ENCODE measurements at places on chromosomes 11 and 22.

DNA sequence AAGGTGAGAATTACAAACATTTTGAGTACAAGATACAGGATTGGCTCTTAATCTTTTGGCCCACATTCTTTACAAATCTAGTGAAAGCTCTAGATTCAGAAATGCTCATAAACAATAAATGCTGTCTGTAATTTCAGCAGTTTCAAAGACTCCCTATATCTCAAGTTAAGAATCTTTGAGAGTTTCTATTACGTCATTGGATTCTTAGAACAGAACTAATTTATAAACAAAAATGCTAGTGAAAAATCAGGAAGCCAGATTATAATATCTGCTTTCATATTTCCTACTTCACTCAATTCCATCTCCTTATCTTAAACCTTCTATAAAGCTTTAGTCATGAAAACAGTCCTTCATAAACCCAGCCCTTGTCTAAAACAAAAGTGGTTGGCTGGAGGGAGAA is 32.1 kb downstream of the CTSC start:
- DNase-seq = no peak

- DNase-seq = no peak
These were observed 21.0 kb upstream of the UBASH3B start for GRCh38 chr11:122634501-122634900.

DNA sequence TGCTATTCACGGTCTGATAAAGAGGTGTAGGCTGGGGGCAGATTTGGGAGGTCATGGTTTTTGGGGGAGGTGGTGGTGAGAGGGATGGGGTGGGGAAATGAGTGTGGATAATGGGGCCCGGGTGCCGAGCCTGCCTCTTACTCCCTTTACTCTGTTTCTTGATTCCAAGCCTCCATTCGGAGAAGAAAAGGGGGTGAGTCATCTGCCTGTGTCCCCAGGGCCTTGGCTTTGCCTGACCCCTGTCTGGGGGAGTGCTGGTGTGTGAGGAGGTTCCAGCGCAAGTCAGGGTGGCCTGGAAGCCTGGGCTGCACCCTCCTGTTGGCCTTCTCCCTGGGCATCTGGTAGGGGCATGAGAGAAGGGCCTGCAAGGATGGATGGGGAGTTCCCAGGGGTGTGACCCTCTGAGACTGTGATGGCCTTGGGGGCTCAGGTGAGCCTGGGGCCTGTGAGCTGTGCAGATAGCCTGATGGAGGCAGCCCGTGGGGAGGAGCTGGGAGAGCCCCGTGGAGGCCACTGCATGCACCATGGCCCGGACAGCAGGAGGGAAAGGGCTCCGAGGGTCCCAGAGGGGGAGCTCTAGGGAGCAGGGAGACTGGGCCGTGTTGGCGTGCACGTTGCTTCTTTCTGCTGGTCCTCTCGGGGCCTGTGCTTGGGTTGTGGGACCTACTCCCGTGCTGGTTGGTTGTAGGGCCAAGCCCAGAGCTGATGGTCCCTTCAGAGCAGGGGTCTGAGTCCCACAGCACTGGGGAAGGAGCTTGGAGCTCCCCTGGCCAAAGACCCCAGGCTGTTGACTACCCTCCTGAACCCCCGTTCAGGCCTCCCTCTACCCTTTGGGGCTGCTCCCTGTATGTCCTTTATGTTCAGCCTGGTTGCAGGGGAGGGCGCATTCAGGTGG is 26.3 kb upstream of the ACR start:
- DNase-seq = no peak

GRCh38 chr11:56906683-56907148 is 82.0 kb upstream of the OR5AK2 start:
- no peak for DNase-seq

DNA sequence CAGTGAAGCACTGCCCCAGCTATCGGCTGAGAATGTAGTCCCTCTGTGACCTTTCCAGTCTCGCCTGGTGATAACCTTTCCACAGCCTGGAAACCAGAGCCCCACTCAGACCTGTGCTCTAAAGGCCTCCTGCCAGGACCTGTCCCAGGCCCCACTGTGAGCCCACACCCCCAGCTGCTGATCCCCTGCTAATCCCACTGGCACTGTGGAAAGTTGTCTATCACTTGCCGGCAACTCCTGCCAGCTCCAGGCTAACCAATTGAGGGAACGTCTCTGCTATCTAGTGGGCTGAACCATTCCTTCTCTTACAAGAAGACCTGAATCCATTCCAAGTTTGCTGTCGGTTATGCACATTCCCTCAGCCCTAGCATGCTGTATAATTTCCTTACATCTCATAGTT is 328.2 kb downstream of the FAM181B start:
- no peak for DNase-seq

GRCh38 chr11:117851852-117852251 is 24.6 kb downstream of the FXYD6 start:
- no peak for DNase-seq

GRCh38 chr22:19096555-19096954 is 25.7 kb downstream of the DGCR2 start:
- DNase-seq = no peak

DNA sequence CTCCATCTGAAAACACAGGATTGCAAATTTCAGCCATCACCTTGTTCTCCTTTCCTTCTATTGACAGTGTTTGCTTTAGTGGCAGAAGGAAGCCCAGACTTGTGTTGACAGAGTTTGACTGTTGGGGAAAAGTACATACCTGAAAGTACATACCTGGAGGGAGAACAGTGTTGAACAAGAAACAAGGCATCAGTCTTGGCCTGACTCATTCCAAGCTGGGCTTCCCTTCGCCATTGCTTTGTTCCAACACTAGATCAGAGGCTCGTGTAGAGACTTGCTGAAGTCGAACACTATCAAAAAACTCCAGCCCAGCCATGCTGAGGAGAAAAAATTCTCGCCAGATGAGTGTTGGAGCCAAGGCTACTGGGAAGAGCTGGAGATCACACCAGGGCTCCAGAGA is 133.4 kb downstream of the BBOX1 start:
- no peak for DNase-seq

DNA sequence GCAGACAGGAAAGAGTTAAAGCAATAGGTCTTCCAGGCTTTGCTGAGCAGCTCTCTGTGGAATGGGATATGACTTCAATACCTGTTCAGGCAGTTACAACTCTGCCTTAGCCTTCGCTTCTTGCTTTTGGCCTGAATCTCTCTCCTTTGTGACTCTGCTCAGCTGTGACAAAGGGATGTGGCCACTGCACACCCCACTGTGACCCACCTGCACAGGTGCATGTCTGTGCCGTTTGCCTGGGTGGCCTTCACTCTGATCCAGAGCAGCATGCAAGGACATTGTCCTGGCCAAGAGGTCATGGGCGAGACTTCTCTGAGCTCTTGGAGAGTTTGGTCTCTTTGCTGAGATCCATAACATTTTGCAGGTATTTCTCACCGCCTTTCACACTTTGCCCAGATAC is 891.3 kb downstream of the BRD1 start:
- no peak for DNase-seq

GRCh38 chr22:39967996-39968972 is 8.1 kb downstream of the TMA7B start:
- no peak for DNase-seq

- peak; percentile 46 for DNase-seq
These were observed 59.2 kb upstream of the ATXN10 start for GRCh38 chr22:45612451-45612901.

DNA sequence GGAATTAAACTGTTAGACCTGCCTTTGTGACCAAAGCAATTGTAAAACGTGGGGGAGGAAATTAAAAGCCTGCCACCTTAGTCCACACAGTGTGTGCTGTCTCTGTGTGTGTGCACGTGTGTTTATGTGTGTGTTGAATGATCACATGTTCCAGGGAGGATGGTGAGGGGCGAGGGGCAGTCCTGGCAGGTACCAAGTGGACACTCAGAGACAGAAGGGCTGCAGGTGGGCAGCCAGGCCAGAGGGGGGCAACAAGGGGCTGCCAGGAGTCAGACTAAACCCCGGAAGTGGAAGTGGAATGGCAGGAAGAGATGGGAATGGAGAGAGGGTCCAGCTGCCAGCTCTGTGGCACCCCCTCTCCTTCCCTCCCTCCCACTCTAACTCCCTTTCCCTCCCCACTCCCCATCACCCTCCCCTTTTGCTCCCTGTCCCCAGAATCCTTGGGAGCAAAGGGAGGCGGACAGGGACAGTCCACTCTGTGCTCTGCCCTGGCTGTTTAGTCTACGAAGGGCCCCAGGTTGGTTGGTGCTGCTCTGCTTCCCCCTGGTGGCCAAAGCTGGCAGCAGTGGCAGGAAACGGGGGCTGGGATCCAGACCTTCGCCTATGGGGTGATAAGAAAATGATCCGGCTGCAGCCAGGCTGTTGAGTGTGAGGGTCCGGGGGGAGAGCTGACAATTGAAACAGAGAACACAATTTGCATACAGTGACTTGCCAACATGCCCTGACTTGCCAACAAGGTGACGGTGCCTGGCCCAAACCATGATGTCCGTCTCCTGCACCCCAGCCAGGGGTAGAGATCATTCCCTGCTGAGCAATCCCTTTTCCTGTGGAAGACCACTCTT is 24.4 kb downstream of the P2RY2 start:
- DNase-seq = peak; percentile 74

- no peak for DNase-seq
These were observed 94.2 kb downstream of the ABTB2 start for GRCh38 chr11:34263441-34264091.

GRCh38 chr22:27804470-27805297 is 3.1 kb upstream of the MN1 start:
- peak; percentile 64 for DNase-seq

- DNase-seq = no peak
These were observed 73.2 kb upstream of the TIMP3 start for GRCh38 chr22:32728291-32728690.

DNA sequence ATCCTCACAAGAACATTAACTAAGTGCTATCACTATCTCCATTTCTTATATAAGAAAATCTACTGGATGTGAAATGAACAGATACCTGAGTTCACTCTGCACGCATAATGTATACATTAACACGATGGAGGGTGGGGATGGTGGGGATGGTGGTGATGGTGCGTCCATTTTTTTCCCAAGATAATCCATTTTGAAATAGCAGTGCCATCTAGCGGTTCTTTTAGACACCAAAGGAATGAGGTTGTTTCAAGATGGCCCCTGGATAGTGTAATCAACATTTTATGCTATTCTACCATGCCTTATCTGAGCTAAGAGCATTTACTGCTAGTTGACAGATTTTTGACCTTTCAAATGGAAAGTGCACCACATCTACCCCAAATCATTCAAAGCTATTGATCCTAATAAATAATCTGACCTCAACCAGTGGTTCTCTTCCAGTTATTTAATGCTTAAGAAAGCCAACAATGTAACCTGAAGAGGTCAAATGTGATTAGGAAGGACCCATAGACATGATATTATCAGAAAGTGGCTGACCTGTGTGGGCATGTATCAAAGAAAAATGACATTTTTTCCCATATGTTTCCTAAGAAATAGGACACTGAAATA is 714.7 kb upstream of the TENM4 start:
- no peak for DNase-seq

GRCh38 chr11:120063686-120064340 is 74.1 kb downstream of the TRIM29 start:
- no peak for DNase-seq

DNA sequence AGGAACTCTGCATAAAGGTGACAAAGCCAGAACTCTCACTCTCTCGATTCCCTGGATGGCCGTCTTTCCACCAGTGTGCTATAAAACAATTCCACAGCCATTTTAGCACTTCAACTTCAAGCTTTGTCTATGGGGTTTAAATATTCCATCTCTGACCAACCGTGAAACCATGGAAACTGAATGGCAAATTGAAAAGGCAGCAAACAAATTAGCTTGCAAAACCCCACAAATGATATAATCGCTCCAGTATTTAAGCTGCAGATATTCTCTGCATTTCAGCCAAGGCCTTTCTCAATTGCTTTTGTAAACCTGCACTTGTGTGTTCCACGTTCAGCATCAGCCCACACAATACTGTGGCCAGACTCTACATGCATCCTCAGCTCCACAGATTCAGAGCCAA is 131.7 kb upstream of the ISX start:
- DNase-seq = no peak

DNA sequence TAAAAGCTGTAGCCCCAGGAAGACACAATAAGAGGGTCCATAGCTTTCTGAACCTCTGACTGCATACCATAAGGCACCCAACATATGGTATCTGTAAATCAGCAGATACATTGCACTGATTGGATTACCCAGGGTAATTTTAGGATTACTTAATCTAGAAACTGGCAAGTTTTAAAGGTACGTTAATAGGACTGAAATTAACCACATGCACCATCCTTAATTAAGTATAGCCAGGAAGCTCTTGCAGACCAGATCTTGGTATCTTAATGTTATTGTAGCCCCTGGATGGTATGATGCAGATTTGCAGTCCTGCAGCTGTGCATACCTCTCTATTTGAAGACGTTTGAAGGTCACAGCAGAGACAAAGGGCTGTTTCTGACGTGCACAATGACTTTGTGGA is 72.8 kb downstream of the ARHGAP42 start:
- DNase-seq = no peak

DNA sequence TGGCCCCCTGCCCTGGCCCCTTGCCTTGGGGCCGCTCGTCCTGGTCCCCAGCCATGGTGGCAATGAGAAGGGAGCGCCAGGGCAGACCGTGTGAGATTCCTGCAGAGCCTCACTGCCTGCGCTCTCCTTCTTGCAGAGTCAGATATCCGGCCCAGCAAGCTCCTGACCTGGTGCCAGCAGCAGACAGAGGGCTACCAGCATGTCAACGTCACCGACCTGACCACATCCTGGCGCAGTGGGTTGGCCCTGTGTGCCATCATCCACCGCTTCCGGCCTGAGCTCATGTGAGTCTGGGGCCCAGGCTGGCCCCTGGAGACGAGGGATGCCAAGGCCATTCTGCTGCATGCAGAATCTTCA is 114.1 kb downstream of the MICAL2 start:
- DNase-seq = peak; percentile 90

- DNase-seq = peak; percentile 27
These were observed 93.2 kb downstream of the CACNA1I start for GRCh38 chr22:39663751-39664150.

DNA sequence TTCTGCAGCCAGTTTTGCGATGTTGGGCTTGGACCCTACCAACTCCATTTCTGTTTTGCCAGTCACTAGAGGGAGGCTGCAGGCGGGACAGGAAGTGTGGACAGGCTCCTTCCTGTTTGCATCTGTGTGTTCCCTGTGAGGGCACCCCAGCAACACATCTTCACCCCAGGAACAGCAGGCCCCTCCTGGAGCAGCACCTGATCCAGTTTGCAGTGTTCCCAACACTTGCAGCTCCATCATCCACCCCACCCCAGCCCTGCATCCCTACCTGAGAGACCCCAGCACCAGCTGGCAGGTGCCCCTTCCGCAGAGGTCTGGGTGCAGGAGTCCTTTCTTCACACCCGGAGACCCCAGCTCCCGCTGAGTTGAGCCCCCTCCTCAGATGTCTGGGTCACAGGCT is 7.4 kb upstream of the VSIG10L2 start:
- no peak for DNase-seq

GRCh38 chr11:6320411-6321155 is at the start of gene CAVIN3:
TSS of gene CAVIN3 (minus strand) at chr11:6320501. CDS start at chr11:6320476, 25 bp downstream.
- DNase-seq = peak; percentile 12

DNA sequence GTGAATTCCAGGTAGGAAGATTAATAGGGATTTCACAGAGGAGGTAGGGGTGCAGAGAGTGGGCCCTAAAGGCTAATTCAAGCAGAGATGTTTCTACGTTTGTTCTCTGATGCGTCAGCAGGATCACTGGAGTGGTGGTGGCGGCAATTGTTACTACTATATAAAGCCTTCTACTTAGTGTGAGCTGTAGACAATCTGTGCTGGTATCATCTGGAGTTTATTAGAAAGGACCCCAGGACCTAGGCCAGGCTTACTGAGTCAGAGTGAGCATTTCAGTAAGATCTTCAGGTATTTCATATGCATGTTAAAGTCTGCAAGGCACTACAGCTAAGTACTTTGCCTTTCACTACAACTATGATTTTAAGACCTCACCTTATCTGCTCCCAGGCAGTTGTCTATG is 59.5 kb downstream of the USP35 start:
- no peak for DNase-seq

Measured in CD4-positive, alpha-beta T cell treated with Interleukin-6 for 4 hours (primary cell).